ENCODE measurements at places on chromosomes 13 and 19.

DNA sequence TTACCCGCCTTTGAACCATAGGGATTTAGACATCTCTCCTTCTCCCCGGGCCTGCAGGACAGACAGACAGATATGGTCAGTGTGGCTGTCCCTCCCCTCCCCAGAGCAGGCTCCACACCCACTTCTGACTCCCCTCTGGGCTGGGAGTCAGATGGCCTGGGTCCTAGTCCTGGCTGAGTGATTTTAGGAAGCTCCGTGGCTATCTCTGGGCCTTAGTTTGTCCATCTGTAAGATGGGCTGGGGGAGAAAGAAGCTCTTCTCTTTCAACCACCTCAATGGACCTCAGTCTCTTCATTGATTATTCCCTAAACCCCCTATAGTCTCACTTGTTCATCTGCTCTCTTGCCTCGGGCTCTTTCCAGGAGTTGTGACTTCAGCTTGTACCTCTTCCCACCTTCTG lies 35.5 kb downstream of the UNC13A start:
- no peak for DNase-seq

- no peak for DNase-seq
Measured at GRCh38 chr19:46931202-46931601, 70.4 kb downstream of the ARHGAP35 start.

GRCh38 chr13:37429976-37430375 lies 168.6 kb downstream of the POSTN start:
- DNase-seq: no peak

DNA sequence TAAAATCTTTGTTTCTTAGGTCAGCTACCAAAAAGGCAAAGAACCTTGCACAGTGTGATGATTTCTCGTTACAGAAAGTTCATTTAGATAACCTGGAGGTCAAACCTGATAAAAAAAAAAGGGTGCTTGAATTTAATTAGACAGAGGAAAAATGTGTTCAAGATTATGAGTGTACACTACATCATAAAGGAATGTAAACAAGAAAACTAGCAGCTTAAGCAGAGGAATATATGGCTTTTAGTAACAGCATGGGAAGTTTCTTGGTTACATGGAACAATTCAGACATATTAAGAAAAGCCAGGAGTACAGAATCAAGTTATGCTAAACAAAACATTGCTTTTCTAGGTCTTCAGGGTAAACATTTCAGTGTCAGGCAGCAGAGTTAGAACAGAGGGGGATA lies 32.9 kb downstream of the ING1 start:
- DNase-seq: no peak

DNA sequence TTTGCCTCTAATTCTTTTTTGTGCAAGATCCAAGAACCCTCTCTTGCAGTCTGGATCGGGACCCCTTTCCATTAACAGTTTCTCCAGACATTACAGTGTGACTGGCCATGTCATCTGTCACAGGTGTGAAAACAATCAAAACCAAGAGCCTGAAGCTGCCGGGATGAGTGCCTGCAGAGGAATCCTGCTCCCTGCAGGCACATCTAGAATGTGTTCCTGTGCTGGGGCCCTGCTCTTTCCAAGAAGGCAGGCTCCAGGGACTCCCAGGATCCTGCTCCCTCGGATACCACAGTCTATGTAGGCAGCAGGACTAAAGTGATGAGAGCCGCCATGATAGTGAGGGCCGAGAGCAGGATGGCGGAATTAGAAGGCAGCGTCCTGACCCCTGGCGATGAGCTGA lies 38.8 kb downstream of the CCDC169 start:
- no peak for DNase-seq

DNA sequence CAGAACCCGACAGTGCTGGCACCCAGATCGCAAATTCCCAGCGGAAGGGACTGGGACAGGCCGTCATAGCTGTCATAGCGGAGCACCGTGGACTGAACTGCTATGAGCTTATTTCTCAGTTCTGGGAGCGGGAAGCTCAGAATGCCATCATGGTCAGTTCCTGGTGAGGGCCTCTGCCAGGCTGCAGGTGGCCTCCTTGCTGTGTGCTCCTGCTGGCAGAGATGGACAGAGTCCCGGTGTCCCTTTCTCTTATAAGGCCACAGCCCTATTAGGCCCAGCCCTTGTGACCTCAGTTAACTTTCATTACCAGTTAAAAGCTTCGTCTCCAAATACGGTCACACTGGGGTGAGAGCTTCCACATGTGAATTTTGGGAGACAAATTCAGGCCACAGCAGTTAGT lies 4.6 kb downstream of the ZNF444 start:
- no peak for DNase-seq

- no peak for DNase-seq
Measured at GRCh38 chr19:14843578-14843977, 5.1 kb downstream of the OR7A10 start.

All from activated CD4-positive, CD25-positive, alpha-beta regulatory T cell treated with anti-CD3 and anti-CD28 coated beads, Interleukin-2, amount 50 U/mL, for 16 hours (primary cell).